ENCODE measurements at places on chromosomes 6 and 20.

- DNase-seq, result no peak
Measured at GRCh38 chr6:168585441-168585840, 144.5 kb downstream of the SMOC2 start.

- DNase-seq, result no peak
Measured at GRCh38 chr6:47520282-47520681, 42.7 kb downstream of the CD2AP start.

GRCh38 chr20:14478126-14478525 lies 140.7 kb upstream of the FLRT3 start:
- no peak for DNase-seq

DNA sequence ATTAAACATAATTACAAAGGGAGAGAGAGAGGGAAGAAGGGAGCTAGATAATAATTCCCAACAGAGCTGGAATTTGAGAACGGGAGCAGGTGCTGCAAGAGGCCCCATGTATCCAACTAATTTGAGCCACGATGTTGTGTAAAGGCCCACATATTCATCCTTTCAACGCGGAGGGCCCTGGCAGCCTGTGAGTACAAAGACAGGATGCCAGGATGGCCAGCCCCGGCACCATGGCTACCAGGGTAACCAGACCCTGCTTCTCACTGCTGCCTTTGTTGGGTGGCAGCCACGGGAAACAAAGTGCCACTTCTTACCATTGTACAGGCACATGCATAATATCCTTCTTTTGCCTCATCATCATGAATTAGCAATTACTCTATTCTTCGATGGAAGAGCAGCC lies 492.0 kb upstream of the NRSN1 start:
- no peak for DNase-seq

GRCh38 chr20:57756213-57756612 lies 46.4 kb upstream of the PMEPA1 start:
- no peak for DNase-seq

DNA sequence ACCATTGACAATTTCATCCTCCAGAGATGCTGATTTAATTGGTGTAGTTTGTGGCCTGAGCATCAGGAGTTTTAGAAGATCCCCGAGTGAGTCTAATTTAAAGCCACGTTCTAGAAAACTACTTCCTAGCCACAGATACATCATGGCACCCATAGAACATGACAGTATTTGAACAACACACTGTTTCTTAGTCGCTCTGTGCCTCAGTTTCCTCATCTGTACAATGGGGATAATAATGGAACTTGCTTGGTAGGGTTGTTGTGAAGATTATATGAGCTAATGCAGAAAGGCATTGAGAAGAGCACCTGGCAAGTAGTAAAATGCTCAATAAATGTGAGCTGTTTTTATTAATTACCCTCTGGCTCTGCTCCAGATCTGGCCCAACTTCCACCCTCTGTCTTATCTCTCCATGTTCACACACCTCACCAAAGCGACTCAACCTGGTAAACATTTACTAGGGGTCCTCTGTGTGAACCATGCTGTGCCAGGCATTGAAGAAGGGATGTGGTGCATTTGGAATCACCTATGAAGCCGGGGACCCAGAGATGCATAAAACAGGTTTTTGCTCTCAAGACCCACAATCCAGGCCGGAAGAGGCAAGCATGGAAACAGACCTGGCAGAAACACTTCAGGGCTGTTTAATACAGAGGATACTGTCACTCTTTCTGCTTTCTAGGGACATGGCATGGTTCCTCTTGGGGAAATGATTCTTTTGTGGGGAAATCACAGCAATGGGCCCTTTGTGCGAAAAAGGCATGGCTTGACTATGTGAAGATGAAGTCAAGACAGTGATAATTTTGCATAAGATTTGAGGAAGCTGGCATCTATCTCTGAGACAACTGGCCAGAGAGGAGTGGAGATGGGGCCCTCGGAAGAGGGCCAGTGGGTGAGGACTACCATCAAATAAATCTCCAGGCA lies 16.2 kb upstream of the MRPS18A start:
- DNase-seq, result no peak

DNA sequence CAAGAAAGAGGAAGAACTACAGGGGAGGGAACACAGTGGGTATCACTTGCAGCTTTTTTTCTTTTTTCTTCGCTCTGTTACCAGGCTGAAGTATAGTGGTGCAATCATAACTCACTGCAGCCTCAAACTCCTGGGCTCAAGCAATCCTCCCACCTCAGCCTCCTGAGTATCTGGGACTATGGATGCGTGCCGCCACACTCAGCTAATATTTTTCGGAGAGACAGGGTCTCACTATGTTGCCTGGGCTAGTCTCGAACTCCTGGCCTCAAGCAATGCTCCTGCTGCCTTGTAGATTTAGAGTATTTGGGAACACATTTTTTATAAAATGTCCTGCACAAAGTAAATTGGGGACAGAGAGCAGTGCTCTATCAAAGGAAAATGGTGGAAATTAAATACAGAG lies 28.3 kb downstream of the PARD6B start:
- DNase-seq, result no peak

- DNase-seq, result no peak
Measured at GRCh38 chr6:109834595-109835437, 143.3 kb upstream of the GPR6 start.

DNA sequence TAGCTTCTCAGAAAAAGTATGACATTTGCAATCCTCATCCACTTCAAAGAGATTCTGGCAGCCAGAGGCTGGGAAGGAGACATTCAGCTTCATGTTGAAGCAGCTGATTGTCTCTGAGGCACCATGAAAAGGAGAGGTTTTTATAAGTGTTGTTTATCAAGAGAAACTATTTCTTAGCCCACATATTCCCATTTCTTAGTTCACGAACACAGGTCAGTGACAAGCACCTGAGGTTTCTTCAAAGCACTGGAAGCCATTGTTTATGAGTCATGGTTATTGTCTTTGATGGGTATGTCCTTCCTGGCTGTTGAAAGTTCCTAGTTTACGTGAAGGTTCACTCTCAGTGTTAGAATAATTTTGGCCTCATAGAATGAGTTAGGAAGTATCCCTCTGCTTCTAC lies 3.0 kb upstream of the DDX43 start:
- no peak for DNase-seq

- DNase-seq, result no peak
Measured at GRCh38 chr6:130862370-130862769, 35.2 kb downstream of the SMLR1 start.

DNA sequence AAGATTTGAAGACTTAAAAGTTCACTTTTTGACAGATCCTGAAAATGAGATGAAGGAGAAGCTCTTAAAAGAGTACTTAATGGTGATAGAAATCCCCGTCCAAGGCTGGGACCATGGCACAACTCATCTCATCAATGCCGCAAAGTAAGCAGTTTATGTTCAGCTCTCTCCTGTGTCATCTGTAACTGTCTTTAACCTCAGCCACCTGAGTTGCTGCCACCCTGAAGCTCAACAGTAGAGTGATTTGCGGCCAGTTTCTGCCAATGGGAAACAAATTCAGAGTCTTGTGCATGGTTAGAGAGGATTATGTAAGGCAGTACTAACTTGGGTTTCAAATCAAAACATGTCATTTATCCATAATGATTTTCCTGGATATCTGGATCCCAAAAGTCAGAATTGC lies 10.1 kb downstream of the TNFAIP3 start:
- DNase-seq, result no peak

GRCh38 chr20:46040902-46041535 lies 12.0 kb downstream of the SLC12A5 start:
- DNase-seq, result no peak

- DNase-seq, result no peak
Measured at GRCh38 chr6:139373928-139374356, 506 bp downstream of the CITED2 start.

All from LNCaP clone FGC (cell line).